ENCODE measurements at places on chromosomes 2 and 18.

GRCh38 chr18:65221736-65222135, 529.1 kb upstream of the CDH7 start:
- DNase-seq = no peak

DNA sequence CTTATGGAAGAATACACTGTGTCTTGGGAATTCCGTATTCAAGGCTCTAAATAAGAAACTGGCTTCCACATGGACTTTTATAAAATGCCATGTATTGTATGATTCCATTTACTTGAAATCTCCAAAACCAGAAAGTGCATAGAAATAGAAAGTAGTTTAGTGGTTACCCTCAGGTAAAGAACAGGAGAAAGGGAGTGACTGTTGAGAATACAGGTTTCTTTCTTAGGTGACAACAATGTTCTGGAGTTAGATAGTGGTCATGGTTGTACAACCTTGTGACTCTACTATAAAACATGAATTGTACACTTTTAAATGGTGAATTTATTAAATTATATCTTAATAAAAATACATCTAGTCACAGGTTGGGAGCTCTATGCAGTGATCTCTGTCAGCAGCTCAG, 481.8 kb downstream of the SPAG16 start:
- no peak for DNase-seq

GRCh38 chr18:5515011-5515784, 28.6 kb downstream of the EPB41L3 start:
- DNase-seq = no peak

DNA sequence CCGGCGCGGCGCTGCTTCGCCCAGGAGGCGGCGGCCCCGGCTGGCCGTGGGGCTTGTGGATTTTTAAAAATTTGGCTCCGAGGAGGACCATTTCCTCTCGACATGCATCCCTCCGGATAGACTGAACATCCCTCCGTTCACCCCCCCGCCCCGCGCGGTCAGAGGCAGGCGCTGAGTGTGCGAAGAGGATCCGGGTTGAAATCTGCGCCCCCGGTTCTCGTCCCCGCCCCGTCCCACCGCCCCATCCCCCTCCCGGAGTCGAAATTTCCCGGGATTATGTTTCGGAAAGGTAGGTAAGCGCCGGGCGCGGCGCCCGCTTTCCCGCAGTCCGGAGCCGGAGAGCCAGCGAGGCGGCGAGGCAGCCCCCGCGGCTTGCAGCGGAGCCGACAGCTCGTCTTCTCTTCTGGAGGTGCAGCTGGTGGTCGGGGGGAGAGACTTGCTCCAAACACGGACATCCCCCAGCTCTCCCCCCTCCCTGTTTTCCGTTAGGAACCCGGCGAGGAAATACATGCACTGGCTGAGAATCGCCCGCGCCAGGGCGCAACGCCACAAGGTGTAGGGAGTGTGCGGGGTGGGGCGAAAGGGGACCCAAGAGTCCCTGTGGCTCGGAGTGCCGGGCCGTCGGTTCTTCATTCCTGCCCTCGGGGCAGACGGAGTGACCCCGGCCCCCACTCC, at the start of gene PRKCE:
Gene PRKCE (plus strand): TSS at position 261 of the 675 bp plus-strand sequence.
- DNase-seq = peak; percentile 42

- DNase-seq = no peak
Measured at GRCh38 chr2:111201214-111201613, 80.5 kb downstream of the BCL2L11 start.

DNA sequence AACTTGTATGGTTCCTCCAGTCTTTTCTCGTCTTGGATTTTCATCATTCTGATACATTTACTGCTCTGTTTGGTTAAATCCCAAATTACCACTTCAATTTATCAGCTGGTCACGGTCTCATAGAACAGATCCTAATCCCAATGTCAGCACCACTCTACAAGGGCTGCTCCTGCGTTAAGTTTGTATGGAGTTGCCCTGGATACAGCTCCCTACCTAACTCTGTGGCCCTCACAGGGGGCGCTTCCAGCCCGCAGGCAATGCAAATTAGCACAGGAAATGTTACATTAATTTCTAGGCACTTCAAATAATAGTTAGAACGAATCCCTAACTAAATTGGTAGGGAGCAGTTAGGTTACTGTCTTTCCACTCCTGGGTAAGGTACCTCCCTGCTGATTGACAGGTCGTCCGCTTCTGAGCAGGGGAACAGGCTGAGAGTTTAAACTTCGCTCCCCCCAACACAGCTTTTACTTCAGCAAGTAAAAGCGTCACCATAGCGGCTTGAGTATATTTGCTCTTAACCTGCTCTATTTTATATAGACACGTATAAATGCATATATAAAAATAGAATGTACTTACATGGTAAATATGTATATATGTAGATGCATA, 238.5 kb upstream of the FANCL start:
- DNase-seq = no peak

- DNase-seq = no peak
Measured at GRCh38 chr18:22469061-22469734, 51.5 kb upstream of the CTAGE1 start.

GRCh38 chr18:55864281-55864680, 276.3 kb upstream of the TCF4 start:
- DNase-seq = no peak

DNA sequence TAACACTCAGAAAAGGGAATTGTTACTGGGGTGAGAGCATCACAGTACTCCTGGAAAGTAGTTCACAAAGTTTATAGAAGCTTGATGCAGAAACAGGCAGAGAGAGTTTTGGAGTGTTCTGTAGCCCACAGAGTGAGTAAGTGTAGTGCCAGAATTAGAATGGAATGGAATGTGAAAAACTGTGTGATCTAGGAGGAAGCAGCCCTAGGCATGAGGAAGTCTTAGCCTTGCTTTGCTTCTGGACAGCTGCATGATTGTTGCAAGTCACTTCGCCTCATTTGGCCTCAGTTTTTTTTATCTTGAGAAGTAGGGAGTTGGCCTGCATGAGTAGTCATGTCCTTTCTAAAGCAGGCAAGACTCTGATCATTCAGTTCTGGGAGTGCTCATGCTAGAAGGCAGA, 10.9 kb downstream of the SERPINB12 start:
- peak; percentile 35 for DNase-seq

- DNase-seq = no peak
Measured at GRCh38 chr2:98153481-98153880, 66.5 kb downstream of the VWA3B start.

DNA sequence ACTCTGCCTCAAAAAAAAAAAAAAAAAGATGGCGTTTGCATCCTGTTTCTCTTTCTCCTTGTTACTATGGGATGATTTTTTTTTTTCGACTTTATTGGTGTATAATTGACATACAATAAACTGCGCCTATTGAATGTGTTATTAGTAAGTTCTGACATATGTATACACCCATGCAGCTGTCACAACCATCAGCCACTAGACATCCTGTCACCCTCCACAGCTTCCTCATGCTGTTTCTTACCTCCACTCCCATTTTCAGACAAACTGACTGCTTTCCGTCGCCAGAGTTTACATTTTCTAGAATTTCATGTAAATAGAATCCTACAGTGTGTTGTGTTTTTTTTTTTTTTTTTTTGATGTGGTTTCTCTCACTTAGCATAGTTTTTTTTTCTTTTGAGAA, 27.9 kb downstream of the RRM2 start:
- no peak for DNase-seq

- DNase-seq = no peak
Measured at GRCh38 chr2:189165656-189166380, 13.7 kb downstream of the COL5A2 start.

GRCh38 chr18:62339106-62339988, 14.2 kb downstream of the TNFRSF11A start:
- DNase-seq = no peak

DNA sequence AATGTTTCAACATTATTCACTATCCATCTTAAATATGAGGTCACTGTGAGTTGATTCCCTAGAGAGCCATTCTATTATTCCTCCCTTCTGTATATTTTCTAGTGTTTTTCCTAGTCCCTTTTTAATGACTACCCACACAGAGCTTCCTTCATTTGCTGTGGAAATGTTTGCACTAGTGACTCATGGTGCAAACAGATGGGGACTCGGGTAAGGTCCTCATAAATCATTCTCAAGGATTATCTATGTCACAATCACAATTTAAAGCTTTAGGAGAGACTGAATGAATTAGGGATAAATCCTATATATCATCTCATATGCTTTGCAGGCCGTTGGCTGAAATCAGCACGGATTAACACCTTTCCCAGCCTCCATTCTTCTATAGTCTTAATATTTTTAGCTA, 159.6 kb downstream of the DCC start:
- DNase-seq = no peak

GRCh38 chr2:7706791-7707190, 789.6 kb downstream of the RNF144A start:
- no peak for DNase-seq

DNA sequence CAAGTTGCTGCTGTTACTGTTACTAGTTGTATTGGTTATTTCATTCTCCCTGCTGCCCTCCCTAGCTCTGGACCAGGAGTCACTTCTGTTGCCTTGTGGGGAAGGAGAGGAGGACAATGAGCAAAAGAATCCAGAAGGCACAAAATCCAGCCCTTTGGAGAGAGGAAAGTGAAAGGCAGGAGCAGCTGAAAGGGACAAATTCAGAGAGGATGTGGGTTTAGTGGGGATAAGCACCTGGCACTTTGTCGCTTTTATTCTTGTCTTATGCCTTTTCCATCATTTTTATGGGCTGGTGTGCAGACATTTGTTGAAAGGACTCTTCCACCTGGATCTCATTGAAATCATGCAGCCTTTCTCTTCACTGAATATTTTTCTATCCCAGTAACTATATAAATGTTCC, 24.3 kb upstream of the LTBP1 start:
- no peak for DNase-seq

- DNase-seq = no peak
Measured at GRCh38 chr2:239399433-239399920, 1.3 kb downstream of the HDAC4 start.

DNA sequence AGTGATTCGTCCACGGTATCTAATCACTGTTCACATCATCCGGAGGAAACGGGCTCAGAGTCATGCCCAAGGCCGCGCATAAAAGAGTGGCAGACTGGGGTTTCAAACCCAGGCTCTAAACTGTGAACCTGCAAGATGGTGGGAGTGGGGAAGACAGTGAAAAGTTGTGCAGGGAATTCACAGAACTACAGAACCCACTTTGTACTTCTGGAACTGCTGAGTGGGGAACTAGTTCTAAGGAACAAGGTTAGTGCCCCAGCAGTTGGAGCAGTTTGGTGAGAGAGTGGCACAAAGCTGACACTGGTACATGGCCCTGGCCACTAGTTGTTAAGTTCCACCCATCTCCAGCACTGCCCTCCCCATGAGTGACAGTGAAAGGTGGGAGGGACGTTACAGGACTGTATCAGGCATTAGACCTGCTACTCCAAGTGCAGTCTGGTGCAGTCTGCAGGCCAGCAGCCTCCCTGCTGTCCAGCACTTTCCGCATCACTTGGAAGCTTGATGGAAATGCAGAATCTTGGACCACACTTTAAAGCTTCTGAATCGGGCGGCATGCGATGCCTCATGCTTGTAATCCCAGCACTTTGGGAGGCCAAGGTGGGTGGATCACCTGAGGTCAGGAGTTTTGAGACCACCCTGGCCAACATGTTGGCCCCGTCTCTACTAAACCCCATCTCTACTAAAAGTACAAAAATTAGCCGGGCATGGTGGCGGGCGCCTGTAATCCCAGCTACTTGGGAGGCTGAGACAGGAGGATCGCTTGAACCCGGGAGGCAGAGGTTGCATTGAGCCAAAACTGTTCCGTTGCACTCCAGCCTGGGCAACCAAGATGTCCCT, 47.3 kb downstream of the C2orf42 start:
- DNase-seq = peak; percentile 90

- no peak for DNase-seq
Measured at GRCh38 chr18:71252351-71252865, 963.6 kb downstream of the SOCS6 start.

DNA sequence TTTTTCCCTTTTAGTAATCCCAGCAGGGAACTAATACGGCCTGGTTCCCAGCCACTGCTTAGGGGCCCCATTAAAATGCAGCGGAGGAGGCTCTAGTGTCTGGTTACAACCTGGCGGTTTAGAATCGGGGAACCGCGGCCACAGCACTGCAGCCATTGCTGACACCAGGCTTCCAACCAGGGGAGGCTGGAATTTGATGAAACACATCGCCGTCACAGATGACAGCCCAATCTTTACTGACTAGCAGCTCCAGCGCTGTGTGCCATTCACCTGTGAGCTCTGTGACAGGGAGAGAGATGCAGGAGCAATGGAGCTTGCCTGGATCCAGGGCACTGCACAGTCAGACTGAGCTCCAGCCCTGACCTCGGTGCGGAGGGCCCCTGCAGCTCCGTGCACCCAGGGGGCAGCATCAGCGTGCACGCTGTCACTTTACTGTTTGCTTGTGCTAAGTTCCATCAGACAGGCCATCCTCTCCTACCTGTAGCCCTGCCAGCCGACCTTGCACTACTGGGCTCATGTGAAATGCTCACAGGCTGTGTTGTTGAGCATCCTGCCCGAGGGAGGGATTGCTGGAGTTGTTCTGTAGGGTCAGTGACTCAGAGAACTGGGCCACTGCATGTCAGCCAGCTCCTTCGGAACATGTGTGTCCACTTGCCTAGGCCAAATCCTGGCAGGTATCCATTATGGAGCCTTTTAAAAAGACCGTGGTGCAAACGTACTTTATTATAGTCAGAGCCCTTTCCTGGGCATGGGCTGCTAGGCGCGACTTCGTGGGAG, 203.5 kb downstream of the SEPTIN10 start:
- no peak for DNase-seq

- no peak for DNase-seq
Measured at GRCh38 chr2:73292316-73292905, 937 bp downstream of the EGR4 start.

- peak; percentile 28 for DNase-seq
Measured at GRCh38 chr18:63994783-63995399, 25.0 kb downstream of the SERPINB8 start.

- peak; percentile 98 for DNase-seq
Measured at GRCh38 chr2:127083819-127084503, 23.0 kb downstream of the BIN1 start.

DNA sequence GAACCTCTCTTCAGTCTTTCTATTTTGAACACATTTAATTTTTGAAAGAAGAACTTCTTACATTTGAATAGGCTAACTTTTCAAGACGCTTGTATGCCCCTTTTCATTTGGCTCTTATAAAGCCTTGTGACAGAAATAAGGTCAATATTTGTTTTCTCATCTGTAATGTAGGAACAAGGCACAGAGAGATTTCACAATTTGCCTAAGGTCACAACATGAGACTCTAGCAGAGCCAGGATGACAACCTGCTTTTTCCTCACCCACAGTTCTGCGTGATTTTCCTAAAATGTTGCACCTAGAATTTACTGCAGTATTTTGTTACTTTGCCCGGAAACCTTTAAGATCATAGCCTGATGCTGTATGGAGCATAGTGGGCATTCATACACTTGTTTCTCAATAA, 67.4 kb downstream of the TXNL1 start:
- no peak for DNase-seq
